ENCODE measurements at places on chromosomes 6 and 20.

GRCh38 chr6:27767851-27768250 lies 144.3 kb downstream of the OR2B2 start:
- DNase-seq: no peak

- DNase-seq: no peak
Observed at GRCh38 chr20:64131406-64131805, 24.0 kb upstream of the NPBWR2 start.

- no peak for DNase-seq
Observed at GRCh38 chr20:9179193-9179802, 110.4 kb downstream of the PLCB4 start.

GRCh38 chr6:21305893-21306332 lies 287.6 kb upstream of the SOX4 start:
- no peak for DNase-seq

GRCh38 chr6:135522965-135523692 lies 25.6 kb upstream of the AHI1 start:
- DNase-seq: no peak

DNA sequence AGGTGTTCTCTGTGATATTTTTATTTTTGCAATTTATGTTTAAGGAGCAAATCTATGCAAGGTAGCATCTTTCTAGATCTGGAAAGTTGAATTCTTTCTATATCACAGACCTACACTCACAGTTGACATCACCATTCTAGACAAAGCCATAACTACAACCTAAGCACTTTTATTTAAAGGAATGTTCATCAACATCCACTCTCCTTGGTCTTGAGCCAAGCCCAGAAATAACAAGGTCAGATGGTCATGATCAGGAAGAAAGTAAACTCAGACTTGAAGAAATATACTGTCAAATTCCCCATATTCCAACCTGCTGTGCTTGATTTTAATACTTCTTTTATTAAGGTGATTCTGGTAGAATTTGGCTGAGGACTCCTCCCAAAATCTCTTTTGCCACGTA lies 32.2 kb downstream of the MMUT start:
- no peak for DNase-seq

GRCh38 chr6:88263591-88263990 lies 97.4 kb upstream of the CNR1 start:
- no peak for DNase-seq

GRCh38 chr6:107712237-107712664 lies 111.9 kb downstream of the SCML4 start:
- no peak for DNase-seq

DNA sequence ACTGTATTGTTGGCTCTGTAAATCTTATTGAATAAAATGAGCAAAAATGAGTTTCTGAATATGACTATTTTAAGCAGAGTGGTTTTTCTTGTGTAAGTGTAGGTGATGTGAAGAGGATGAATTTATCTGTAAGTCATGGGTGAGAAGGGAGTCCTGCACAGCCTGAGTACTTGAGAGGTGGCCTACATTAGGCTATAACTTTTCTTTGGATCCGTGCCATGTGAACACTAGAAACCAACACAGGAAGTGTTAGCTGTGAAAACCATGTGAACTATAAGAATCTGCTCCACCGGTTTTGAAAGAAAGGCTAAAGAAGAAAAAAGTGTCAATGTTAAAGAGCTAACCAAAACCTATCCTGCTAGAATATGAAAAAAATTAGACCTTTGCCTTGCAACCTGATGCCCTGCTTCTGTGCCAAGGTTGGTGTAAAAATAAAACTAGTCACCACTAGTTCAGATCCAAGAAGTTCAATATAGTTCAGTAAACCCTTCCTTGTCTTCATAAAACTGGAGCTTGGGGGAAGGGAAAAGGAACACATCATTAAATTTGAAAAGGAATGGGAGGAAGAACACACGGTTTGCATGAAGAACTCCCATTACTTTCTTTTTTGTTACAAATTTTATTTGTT lies 21.3 kb downstream of the PLCB1 start:
- DNase-seq: no peak

Data from Right ventricle myocardium inferior (tissue), 1 donor.